ENCODE measurements at places on chromosomes 7 and 10.

DNA sequence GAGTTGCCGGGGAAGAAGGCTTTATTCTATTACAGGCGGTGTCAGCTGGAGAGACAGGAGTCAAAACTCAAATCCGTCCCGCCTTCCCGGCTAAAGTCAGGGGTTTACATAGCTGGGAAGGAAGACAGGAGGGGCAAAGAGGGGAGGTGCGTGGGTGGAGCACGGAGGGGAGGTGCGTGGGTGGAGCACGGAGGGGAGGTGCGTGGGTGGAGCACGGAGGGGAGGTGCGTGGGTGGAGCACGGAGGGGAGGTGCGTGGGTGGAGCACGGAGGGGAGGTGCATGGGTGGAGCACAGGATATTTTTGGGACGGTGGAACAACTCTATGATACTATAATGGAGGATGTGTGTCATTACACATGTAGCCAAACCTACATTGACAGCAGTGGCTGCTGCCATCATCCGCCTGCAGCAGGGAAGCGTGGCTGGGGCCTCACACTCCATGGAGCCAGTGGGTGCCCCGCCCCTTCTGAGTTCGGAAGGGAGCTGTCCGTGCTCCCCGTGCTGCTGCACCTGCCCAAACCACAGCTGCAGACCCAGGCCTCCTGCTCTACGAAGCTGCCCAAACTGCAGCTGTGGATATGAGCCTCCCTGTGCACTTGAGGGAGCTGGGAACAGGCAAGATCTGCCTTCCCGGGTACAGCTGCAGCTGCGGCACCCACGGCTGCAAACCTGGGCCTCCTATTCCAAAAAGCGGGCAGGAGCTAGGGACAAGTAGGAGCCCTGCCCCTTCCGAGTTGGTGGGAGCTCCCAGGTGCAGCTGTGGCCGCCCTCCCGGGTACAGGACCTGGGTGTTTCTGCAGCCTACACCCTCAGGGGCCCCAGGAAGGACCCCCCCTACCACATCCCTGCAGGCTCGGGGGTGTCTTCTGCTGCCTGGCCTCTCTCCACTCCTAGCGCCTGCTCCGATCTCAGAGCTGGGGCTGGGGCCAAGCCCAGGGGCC, 119.4 kb downstream of the DYNC2I1 start:
- DNase-seq: no peak

DNA sequence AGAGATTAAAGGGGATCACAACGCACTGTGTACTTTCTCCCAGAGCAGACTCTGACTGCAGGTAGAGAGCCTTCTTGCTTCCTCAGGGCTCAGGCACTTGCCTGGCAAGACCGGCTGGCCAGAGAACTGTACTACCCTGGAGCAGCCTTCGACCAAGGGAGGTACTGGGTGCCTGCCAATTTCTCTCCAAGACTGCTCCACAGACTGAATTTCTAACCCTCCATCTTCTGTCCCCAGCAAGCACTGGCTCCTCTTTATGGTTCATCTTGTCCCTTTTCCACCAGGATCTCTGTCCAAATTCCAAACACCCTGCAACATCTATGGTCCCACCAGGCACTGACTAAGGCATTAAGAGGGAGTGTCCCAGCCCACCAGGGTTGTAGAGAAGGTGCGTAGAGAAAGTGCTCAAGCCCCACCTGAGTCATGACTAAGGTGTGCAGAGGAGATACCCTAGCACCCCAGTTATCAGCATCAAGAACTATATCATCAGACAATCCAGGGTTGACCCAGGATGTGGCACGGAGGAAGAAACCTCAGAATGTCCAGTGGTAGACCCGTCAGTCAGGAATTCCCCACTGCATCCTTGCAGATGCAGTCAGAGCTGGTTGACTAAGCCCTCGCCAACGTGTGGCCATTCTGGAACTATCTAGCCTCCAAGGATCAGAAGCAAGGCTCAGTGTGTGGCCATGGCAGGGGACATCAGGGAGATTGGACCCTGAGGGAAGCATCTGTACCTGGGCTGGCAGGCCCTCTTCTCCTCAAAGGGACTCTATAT, 60.9 kb upstream of the CAMK2B start:
- DNase-seq: peak; percentile 37

GRCh38 chr7:24889611-24890010, 90.4 kb downstream of the OSBPL3 start:
- no peak for DNase-seq

DNA sequence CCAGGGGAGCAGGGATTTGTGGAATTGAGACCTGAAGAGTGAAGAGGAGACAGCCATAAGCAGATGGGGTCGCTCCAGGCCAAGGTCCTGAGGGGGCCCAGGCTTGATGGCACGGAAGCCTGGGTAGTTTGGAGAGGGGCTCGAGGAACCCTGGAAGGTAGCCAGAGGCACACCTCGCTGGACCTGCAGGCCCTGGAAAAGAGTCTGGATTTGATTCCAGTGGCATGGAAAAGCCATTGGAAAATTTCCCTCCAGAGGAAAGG, 31.8 kb downstream of the CXCL12 start:
- DNase-seq: no peak

DNA sequence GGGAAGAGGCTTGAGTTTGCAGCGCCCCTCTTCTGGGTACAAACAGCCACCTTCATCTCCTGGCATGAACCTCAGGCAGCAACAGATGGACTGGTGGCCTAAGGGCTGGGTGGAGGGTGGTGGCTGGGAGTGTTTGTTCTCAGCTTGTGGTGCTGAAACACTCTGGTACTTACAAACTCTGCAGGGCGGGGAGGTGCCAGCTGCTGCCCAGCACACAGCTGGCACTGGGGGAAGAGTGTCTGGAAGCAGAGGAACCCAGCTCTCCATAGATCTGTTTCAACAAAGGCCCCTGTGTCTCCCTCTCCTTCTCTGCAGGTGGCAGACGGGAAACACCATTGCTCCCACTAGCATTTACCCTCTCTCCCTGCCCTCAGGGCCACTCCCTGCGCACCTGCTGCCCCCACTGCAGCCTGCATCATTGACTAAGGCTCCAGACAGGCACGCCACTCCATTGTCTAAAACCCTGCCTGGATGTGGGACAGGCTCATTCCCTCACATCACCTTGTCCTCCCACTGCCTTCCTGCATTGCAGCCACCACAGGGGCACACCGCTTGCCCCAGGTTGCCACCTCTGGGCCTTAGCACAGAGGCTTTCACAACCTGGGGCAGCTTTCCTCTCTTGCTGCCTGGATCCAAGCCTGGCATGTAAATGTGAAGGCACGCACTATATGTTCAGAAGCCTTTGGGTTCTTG, 6.5 kb downstream of the ARHGAP22 start:
- DNase-seq: peak; percentile 37

DNA sequence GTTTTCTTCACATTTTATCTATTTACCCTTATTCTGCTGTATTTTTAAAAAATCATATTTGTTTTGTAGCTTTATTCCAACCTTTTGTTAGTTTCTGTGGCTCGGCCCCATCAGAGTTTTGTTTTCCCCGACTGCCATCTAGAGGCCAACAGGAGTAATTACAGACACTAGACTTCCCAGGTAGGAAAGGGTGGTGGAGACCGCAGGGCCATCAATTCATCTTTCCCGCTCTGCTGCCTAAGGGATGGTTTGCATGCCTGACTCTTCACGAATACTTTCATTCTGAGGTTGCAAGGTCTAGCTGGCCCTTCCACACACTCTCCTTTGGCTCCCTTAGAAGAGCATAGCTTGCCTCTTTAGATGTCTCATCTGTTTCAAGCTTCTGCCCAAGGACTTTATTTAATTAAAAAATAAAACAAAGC, 38.3 kb downstream of the LYZL2 start:
- DNase-seq: peak; percentile 75

GRCh38 chr10:11602358-11602757, 9.1 kb downstream of the USP6NL start:
- DNase-seq: no peak

- DNase-seq: no peak
Measured at GRCh38 chr7:16354573-16354972, 66.8 kb downstream of the CRPPA start.

DNA sequence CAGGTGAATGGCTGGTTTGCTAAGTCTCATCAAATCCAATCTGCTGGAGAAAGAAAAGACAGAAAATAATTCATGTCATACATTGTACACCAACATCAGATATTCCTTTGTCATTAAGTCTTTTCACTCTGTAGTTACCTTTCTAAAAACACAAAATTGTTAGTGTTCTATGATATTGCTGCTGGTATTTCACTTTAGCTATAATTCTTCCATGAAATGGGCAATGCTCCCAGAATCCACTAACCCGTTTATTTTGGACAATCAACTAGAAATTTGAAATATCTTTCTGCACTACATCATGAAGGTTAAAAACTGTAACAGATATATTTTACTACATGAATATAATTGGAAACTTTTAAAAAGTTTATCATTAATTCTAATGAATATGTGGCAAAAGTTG, 181.3 kb downstream of the C7orf25 start:
- no peak for DNase-seq

GRCh38 chr7:133822868-133823552, 304.1 kb upstream of the LRGUK start:
- no peak for DNase-seq

DNA sequence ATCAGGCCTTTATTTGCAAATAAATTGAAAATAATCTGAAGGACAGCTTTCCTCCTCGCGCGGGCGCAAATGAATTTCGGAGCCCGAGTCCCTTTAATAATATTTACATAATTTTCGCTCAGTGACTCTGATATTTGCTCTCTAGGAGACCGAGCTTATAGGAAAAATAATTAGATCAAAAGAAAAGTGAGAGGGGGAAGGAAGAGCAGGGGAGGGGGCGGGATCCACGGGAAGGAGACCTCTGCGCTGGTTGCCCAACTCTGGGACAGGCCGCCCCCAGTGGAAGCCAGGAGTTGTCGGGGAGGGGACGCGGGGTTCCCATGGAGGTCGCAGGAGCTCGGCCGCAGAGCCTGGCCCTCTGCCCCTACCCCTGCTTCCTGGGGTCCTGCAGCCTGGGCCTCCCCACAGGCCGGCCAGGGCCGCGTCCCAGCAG, 5.8 kb downstream of the UNCX start:
- DNase-seq: no peak

- no peak for DNase-seq
Measured at GRCh38 chr7:141409801-141410329, 141.3 kb upstream of the AGK start.

DNA sequence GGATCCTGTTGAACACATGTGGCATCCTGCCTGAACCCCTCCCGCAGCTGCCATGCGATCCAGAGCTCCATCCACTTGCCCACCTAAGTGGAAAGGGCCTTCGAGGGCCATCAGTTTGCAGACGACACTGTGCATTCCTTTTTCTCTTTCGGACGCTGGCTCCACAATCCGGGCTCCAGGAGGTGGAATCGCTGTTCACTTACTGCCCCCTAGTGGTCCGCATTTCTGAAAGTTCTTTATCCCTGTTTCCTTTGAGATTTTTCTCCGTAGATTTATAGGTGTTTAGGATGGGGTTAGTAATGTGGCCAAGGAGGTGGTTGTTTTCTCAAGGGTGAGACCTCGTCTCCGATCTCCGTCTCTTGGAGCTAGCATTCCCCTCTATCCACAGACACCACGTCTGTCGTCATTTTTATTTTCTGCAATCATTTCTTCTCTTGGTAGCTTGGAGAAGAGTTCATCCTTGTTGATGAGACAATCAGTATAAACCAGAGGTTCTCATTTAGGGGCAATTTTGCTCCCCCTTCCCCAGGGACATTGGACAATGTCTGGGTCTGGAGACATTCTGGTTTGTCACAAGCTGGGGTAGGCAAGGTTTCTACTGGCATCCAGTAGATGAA, 204.6 kb downstream of the ARHGAP21 start:
- peak; percentile 79 for DNase-seq

DNA sequence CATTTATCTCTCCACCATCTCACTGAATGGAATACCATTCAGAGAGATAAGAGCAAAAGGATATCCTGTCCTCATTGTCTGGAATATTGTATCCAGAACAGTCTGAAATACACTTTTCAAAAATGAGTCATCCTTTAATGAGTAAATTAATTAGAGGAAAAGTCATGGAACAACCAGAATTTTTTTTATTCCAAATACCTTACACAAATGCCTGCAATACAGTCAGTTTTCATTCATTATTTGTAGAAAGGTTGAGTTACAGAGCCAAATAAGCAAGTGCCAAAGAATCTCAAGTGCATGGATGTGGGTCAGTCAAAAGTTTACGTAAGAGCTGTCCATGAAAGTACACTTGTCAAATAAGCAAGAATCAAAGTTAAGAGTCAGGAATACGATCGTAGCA, 482.6 kb downstream of the IPMK start:
- DNase-seq: no peak

DNA sequence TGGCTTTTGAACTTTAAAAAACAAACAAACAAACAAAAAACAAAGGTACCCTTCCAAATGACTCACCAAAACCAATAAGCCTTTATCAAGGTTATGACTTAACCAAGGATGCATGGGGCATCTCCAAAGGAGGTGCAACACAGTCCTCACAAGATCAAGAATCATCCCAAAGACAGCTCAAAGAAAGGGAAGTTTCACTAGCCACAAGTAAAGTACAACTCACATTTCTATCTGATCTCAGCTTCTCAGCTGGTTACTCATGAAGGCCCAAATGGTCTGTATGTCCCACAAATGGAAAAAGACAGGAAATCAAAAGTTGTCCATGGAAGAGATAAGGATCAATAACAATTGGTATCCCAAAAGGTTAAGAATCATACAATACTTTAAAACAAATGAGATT, 6.0 kb upstream of the MKLN1 start:
- DNase-seq: no peak

- no peak for DNase-seq
Measured at GRCh38 chr7:138608275-138608674, 92.9 kb downstream of the SVOPL start.

DNA sequence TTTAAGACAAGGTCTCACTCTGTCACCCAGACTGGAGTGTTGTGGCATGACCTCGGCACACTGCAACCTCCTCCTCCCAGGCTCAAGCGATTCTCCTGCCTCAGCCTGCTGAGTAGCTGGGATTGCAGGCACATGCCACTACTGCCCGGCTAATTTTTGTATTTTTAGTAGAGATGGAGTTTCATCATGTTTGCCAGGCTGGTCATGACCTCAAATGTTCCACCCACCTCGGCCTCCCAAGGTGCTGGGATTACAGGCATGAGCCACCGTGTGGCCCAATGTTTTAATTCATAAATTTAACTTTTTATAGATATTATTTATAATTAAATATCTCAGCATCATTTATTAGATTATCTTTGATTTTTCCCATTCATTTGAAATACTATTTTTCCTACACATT, 658.0 kb upstream of the NRG3 start:
- DNase-seq: no peak

GRCh38 chr10:60374836-60375235, 14.8 kb downstream of the ANK3 start:
- DNase-seq: no peak

- no peak for DNase-seq
Measured at GRCh38 chr10:133199992-133200611, 29.9 kb upstream of the UTF1 start.

- DNase-seq: no peak
Measured at GRCh38 chr10:510415-510881, 179.0 kb downstream of the DIP2C start.

GRCh38 chr7:43785420-43785819, 26.9 kb downstream of the BLVRA start:
- peak; percentile 92 for DNase-seq

All from islet precursor cell (in vitro differentiated cells).